ENCODE measurements at places on chromosomes 1 and 21.

GRCh38 chr1:182119631-182120030 is 58.1 kb upstream of the ZNF648 start:
- no peak for DNase-seq

- DNase-seq, result no peak
Observed at GRCh38 chr1:26730695-26731094, 34.9 kb downstream of the ARID1A start.

DNA sequence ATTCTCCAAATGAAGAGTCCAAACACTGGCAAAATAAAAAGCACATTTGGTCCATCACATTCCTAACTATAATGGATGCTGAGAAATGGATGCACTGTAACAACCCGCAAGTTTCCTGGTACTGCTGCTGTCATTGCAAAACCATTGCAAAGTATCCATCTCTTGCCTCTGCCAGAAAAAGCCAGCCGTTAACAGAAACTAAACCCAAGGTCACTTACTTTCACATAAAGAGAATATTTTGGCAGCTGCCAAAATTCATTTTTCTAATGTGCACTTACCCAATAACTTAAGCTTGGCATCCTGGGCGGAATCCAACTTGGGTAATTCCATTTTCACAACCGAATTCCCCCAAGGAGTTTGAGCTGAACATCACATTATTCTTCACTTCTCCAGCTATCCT is 77.0 kb upstream of the LRRC8D start:
- DNase-seq, result no peak

GRCh38 chr1:228977307-228977706 is 242.0 kb downstream of the RHOU start:
- DNase-seq, result no peak

GRCh38 chr1:150364231-150365003 is 470 bp downstream of the RPRD2 start:
- DNase-seq, result peak; percentile 40

- no peak for DNase-seq
Observed at GRCh38 chr1:45643978-45644377, 20.1 kb upstream of the CCDC17 start.

DNA sequence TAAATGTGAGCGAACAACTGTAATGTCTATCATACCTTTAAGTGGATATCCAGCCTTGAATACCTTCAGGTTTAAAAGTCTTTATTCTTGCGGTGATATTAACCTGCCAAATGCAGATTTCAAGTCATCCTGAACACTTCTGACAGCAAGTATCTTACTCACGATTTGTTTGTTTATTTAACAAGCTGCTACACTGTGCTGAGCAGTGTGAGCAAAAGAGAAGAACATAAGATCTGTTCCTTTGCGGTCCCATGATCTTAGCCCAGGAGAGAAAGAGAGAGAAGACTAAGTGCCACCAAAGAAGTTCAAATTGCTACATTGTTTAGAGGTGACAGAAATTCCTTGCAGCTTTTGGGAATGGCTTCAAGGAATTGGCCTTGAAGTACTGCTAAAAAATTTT is 9.5 kb upstream of the IL24 start:
- no peak for DNase-seq

DNA sequence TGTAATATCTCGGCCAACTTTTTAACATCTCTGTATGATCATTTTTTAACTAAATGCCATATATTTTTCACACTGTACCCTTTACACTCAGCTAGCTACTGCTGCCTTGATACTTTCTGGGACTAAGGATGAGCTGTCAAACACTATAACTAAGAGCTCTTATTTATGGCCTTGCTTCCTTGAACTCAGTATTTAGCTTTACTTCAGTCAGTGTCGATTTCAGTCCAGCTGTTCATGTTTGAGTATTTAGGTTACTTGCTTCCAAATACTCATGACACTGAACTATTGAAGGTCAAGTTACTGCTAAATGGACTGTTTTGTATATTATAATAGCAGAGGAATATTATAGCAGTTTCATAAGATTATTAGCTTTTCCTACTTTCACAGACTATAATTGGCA is 25.9 kb upstream of the USP25 start:
- DNase-seq, result no peak

DNA sequence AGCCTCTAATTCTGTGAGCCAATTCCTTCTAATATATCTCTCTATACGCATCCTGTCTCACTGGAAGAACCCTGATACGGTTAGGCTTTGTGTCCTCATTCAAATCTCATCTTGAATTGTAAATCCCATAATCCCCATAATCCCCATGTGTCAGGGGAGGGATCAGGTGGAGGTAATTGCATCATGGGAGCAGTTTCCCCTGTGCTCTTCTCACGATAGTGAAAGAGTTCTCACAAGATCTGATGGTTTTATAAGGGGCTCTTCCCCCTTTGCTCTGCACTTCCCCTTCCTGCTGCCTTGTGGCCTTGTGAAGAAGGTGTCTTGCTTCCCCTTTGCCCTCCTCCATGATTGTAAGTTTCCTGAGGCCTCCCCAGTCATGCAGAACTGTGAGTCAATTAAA is 116.1 kb downstream of the MRPS6 start:
- DNase-seq, result no peak

- DNase-seq, result no peak
Observed at GRCh38 chr1:172637522-172637921, 21.4 kb upstream of the FASLG start.

- no peak for DNase-seq
Observed at GRCh38 chr1:169529068-169529642, 43.4 kb upstream of the SLC19A2 start.

DNA sequence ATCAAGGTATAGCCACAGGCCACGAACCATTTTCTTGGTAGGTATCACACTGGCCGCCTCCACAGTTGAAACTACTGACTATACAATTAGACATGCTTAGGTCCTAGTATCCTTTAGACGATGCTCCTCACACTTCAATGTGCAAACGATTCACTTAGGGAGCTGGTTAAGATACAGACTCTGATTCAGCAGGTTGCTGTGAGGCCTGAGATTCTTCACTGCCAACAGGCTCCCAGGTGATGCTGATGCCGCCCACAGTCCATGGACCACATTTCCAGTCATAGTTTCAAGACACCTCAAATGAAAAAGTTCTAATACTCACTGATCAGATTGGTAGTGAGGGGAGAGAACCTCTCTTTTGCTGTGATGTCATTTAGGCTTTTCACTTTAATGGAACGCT is 6.8 kb downstream of the ATP5PO start:
- no peak for DNase-seq

- no peak for DNase-seq
Observed at GRCh38 chr1:40906781-40907400, 44.7 kb upstream of the CITED4 start.

DNA sequence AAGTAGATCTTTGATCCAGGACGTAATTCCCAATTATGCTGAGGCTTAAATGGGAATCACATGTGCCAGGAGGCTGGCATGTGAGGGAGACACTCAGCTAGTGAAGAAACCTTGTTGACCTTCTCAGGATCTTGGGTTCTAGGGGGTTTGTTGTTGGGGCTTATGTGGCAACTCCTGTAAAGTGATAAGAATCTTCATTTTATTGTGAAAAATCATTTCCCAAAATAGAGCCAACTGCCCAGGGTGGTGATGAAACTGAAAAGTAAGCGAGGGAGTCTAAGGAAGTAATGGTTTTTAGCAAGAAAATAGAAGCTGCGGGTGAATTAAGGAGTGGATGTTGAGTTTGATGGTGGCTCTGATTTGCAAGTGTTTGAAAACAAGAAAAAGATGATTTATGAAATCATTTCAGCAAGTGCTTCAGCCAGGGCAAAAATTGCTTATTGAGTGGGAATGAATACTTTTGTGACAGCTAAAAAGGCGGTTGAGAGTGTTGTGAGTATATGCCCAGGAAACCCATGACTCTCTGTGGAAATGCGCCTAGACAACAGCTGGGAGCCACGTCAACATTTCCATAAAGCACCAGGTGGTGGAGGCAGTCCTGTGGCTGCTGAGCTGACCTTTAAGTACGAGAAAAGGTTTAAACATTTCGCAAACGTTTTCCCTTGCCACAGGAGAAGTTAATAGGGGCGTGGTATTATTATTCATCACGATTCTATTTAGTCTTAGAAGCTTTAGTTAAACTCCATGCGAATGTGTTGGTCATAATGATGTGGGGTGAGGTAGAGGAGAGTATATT is 102.7 kb downstream of the HMGB4 start:
- DNase-seq, result no peak

DNA sequence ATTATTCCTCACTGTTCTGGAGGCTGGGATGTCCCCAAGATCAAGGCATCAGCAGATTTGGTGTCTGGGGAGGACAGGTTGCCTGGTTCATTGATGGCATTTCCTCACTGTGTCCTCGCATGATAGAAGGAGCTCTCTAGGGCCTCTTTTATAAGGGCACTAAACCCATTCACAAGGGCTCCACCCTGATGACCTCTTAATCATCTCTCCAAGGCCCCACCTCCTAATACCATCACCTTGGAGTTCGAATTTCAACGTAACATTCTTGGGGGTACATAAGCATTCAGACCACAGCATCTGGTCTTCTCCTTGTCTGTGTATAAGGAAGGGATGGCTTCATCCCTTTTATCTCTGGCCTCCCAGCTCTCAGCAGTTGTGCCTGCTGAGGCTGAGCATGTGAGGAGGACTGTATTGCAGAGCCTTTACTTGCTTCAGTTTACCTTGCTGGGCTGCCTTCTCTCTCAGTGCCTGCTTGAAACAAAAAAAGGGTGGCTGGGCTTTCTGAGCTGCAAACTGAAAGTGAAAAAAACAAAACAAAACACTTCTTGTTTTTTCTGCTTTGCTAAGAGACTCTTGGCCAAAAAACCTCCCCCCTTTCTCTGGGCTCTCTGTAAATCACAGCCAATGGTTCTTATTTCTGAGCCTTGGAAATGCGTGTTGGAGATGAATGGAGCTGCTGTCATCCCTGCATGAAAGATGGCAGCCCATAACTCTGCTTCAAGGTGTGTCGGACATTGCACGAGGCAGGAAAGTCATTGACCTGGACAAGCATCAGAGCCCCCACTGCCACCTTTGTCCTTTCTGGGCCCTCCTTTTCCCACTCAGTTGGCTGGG is 75.8 kb downstream of the RHOU start:
- DNase-seq, result no peak

DNA sequence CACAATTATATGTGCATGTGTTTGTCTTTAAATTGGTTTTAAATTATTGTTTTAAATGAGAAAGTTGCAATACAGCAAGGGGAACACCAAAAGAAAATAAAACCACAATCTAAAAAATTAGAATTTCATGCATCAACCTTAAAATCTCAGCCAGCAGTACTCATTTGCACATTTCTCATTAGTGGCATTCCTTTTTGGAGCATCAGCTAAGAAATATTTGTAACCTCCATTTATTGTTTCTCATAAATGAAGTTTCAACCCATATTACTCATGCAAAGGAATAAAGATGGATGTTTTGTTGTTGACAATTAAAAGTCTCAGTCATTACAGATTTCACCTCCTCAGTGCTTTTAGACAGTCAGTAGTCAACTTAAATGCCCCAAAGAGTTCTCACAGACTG is 160.1 kb downstream of the TBX15 start:
- DNase-seq, result no peak

DNA sequence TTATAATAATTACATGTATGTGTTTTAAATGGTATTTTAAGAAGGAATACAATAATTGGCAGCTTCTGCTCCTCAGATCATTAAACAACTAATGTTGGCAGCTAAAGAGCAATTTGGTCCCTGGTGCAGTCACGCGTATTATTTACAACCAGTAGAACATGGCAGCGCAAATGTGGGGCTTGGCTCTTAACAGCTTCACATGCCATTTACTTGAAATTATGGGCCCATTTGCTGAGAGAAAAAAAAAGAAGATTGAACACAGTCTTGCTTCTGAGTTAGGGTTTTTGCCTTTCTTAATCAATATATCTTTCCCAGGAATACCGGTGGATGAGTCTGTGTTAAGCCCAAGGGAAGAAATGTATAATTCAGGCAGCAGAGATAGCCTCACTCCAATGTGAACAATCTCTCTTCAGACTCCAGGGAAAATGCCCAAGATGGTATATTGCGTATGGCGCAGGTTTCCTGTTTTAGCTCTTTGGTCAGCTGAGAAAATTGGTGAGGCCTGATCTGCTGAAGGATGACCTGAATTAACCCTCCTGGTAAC is 174.5 kb downstream of the DISC1 start:
- no peak for DNase-seq

- no peak for DNase-seq
Observed at GRCh38 chr1:203913073-203913521, 51.7 kb downstream of the SNRPE start.

- DNase-seq, result no peak
Observed at GRCh38 chr21:41045534-41046268, 122.3 kb upstream of the BACE2 start.

DNA sequence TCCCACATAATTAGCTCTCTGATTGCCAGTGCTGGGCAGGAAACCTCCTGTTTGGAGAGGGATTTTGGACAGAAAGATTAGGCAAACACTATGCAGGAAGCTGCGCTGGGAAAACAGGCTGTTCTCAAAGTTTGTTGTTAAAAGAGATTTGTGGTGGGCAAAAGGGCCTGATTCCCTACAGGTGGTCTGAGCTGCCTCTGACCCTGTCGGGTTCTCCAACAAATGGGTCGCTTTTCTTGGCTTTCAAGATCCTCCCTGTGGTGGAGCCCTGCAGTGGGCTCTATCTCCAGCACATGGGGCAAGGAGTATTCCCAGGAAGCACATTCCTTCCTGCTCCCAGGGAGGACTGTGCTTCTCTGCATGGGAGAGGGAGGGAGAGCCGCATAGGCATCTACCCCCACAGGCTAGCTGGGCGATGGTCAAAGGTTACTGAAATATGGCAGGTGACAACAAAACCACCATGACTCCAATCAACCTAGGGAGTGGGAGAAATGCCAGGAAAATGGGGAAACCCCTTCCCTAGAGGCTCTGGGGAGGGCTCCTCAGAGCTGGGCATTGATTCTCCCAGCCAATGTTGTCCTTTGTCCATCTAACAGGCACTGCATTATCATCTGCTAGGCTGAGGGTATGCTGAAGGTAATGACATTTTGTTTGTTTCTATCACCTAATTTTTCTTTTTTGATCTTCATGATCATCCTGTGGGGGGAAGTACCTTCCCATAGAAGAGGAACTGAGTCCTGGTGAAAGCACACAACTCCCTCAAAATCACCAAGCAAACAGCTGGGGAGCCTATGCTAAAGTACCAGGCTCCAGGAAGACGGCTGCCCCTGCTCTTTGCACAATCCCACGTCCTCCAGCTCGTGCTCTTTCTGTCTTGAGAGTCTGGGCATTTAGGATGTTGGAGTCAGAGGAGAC is 85.3 kb downstream of the PLXNA2 start:
- DNase-seq, result no peak

DNA sequence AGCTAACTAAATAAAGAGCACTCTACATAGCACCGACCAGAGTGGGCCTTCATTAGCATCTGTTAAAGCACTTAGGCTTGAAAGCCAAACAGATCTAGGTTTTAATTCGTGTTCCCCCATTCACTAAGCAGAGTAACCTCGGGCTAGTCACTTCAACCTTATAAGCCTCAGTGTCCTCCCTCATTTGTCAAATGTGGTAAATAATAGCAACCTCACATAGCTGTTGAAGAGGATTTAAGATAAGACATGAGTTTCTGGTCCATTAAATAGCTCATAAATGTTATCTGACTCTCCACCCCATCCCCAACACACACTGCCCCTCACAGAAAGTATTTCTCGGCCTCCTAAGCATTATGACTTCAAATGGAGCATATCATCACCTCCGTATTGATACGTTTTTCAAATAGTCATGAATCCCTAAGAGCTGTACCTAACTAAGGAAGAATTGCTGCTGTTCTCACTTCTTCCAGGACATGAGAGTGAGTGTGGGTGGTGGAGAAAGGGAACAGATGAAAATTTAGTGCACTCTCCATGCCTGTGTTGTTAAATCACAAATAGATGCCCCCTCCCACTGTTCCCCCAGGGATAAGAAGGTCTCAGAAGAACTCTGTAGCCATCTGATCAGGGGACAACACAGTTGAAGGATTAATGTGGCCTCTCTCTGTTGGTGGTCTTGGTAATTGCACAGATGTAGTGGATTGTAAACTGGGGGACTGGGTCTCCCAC is 47.6 kb downstream of the PLPP3 start:
- DNase-seq, result no peak

All from stimulated activated CD8-positive, alpha-beta memory T cell treated with anti-CD3 and anti-CD28 coated beads, Interleukin-2, amount 100 ng/mL, for 1 hour (primary cell).